ENCODE measurements at places on chromosomes 5 and 9.

GRCh38 chr9:4680750-4681149 lies 1.4 kb downstream of the CDC37L1 start:
- DNase-seq = no peak

- no peak for DNase-seq
Observed at GRCh38 chr9:21580636-21581378, 98.7 kb upstream of the IFNE start.

DNA sequence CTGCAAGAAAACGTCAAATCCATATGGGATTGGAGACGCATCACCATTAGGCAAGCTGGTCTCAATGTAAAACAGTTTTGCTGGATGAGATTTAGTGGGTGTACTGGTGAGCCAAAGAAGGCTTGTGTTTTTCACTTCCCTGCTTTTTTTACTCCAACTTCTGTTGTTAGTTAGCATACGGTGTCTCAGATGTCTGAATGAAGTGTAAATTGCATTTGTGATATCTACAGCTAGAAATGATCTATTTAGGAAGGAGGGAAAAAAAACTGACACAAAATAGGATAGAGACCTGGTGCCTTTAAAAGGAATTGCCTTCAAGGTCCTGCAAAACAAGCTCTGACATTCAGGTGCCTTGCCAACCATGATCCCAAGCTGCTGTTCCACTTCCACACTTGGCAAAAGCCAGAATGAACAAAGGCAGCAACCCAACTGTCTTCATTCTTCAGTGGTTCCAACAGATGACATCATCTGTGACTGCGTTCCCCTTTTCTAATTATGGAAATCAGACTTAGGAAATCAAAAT lies 104.2 kb upstream of the RAI14 start:
- DNase-seq = no peak

DNA sequence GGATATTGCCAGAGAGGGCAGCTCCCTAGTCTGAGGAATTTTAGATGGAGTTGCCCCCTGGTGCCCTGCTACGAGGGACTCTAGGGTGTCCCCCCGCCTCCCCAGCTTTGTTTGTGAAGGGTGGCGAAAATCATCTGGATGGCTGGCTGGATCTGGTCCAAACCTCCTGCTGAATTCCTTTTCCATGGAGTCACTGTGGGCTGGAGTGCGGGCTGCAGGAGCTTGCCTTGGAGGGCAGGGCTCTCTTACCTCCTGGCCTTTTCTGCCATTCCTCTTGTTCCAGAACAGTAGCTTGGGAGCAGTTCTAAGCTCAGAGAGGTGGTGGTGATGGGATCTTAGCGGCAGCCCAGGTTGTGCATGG lies 2.1 kb downstream of the SYNPO start:
- no peak for DNase-seq

DNA sequence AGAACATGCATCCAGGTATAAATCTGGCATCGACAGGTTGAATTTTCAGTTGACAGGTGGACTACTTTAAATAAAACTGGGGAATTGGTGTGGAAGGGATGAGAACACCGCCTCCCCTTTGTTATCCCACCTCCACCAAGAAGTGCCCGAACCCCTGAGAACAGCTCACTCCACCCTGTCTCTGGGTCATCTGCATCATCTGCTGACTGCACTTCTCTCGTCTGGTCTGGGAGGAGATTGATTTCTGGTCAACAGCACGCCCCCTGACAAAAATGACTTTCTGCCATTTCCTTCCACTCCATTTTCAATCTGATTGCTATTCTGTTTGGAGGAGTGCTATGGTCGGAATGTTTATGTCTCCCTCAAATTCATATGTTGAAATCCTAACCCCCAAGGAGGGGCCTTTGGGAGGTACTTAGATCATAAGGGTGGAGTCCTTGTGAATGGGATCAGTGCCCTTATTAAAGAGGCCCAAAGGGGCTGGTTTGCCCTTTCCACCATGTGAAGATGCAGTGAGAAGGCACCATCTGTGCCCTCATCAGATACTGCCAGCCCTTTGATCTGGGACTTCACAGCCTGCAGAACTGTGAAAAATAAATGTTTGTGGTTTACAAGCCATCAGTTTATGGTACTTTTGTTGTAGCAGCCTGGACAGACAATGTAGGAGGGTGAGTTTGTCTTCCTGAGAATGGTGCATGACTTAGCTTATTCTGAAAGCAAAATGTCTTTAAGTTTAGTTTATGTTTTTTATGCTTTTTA lies 145.7 kb downstream of the EGFLAM start:
- no peak for DNase-seq

DNA sequence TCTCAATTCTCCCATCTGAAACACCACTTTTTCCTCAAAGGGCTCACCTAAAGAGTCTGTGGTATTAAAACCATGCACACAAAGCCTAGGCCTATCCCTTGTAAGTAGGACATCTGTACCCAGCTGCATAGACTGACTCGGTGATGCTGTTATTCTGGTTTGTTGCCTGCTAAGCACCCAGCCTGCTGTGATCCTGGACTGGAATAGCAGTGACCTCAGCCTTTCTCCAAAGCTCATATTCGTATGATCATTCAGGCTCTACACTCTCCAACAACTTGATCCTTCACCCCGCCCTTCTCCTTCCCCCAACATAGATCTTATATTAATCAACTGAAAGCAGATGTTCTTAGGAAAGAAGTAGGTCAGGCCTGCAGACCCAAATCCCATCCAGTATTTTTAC lies 81.4 kb upstream of the WWC1 start:
- no peak for DNase-seq

DNA sequence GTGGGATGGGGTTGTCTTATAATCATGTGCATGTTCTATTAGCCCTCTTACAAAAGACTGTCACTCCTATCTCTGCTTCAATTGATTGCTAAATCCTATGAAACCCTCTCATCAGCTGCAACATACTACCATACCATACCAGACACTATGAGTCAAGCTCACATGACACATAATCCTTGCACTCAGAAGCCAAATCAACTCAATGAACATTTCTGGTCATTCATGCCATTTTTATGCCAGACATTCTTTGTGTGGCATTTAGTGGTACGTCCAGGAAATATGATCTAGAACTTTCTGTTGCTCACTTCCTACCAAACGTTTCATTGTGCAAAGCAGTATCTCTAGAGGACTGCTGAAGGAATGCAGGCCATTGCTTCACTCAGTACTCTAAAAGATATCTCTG lies 159.2 kb upstream of the GNA14 start:
- DNase-seq = no peak

DNA sequence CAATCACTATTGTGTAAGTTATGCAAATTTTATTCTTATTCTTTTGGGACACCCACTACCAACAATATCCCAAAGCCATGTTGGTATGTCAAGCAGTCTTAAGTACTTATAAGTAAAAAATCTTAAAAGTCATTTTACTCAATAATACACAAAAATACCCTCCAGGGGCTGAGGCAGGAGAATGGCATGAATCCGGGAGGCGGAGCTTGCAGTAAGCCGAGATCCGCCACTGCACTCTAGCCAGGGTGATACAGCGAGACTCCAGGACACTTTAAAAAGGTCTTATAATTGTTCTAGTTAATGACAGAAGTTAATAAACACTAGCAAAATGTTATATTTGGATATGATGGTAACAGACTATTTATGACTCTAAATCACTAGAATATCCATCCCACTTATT lies 16.8 kb downstream of the CLINT1 start:
- DNase-seq = no peak

GRCh38 chr5:138273834-138274188 lies 610 bp downstream of the GFRA3 start:
- DNase-seq = no peak

GRCh38 chr5:135625486-135625885 lies 46.7 kb upstream of the CXCL14 start:
- no peak for DNase-seq

DNA sequence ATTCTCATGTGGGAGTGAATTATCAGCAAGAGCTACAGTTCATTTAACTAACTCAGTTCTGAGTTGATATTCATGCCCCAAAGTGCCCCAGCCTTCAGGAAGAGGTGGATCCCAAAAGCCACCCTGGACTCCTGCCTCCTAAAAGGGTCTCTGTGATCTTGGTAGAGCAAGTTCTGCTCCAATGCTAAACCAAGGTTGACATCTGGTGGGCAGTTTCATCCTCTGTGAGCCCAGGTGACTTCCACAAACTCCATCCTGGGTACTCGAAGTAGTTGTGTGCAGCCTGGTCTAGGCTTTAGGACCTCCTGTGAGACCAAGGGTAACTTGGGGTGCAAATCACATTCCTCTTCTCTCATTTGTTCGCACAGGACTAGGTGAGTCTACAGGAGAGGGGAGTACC lies 816.8 kb downstream of the MTRR start:
- no peak for DNase-seq

- no peak for DNase-seq
Observed at GRCh38 chr5:95223566-95224258, 61.2 kb downstream of the MCTP1 start.

- no peak for DNase-seq
Observed at GRCh38 chr9:131709771-131710431, 30.0 kb downstream of the RAPGEF1 start.

DNA sequence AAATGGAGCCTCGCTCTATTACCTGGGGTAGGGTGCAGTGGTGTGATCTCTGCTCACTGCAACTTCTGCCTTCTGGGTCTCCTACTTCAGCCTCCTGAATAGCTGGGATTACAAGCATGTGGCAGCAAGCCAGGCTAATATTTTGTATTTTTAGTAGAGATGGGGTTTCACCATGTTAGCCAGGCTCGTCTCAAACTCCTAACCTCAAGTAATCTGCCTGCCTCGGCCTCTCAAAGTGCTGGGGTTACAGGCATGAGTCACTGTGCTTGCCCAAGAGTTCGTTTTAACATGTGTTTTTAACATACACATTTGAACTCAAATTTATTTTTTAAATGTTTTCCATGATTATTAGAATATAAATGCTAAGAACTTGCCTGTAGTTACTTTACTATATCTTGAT lies 34.2 kb downstream of the MARCHF6 start:
- DNase-seq = no peak

DNA sequence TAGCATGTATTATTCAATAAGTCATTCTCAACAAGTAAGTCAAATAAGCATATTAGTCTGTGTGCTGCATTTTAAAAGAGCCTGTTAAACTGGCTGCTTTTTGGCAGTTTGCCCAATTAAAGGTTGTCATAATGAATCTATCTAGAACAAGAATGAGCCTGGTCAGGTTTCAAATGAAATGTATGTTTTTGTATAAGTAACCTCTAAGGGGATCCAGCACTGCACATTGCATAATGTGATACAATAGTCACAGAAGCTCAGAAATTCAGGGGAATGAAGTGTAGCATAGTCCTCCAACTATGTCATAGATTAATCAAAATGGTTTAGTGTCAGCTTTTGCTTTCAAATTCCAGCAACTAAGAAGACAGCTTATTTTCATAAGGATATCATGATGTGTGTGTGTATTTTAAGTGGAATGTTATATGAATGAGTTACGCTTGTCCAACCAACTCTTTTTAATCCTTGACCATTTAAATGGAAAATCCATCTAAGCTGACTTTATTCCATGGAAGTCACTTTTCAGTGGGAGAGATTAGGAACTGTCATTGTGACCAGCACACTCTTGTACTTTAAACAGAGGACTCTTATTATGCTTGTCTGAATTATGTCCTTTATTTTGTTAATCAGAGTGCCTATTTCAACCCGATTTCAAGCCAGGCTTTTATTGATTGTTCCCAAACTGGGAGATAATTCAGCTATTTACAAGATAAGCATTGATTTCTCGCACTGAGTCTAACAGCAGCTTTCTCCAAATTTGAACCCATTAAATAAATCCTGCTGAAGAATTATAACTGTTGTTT lies 283.9 kb upstream of the ADAMTSL1 start:
- no peak for DNase-seq

DNA sequence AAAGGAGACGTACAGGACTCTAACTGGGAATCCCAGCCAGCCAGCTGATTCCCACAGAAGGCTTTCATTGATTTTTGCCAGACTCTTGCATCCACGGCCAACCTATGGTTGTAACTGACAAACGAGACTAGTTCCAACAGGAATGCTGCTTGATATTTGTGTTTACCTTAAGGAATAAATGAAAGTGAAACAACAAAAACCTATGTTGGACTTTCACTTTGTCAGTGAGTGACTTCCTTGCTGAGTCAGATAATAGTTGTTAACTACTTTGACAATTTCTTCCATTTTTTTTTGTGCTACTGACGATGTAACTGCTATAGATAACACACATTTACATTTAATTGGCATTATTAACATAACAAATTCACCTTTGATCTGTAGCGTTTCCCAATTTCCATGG lies 63.4 kb upstream of the LRRTM2 start:
- DNase-seq = no peak

DNA sequence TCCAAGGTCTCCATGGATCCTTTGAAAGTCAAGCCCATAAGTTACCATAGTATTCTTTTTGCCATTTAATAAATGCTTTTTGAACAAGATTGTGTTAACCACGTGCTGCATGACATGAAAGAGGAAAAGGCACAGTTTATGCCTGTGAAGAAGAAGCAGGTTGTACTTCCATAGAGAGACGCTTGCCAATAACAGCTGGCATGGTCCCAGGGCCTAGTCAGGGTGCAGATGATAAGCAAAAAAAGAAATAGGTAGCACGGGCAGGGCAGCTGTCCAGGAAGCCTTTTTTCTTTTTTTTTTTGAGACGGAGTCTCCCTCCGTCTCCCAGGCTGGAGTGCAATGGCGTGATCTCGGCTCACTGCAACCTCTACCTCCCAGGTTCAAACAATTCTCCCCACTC lies 71.8 kb upstream of the CLINT1 start:
- no peak for DNase-seq

GRCh38 chr9:118100529-118101419 lies 396.6 kb downstream of the TLR4 start:
- no peak for DNase-seq

GRCh38 chr5:61328791-61329549 lies 3.1 kb upstream of the ZSWIM6 start:
- DNase-seq = no peak

DNA sequence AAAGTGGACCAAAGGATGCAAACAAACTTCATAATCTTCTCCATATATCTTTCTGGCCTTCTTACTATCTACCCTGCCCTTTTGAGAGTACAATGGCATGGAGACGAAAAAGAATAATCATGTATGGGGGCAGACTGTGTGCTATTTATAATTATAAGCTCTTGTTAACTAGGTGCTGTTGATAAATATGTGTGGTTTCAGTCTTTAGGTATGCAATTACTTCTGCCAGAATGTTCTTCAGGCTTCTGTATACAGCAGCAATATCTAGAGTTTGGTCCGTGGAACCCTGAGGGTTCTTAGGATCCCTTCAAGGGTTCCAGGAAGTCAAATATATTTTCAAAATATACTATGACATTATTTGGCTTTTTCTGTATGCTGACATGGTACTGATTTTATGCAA lies 20.5 kb upstream of the PRR16 start:
- no peak for DNase-seq

DNA sequence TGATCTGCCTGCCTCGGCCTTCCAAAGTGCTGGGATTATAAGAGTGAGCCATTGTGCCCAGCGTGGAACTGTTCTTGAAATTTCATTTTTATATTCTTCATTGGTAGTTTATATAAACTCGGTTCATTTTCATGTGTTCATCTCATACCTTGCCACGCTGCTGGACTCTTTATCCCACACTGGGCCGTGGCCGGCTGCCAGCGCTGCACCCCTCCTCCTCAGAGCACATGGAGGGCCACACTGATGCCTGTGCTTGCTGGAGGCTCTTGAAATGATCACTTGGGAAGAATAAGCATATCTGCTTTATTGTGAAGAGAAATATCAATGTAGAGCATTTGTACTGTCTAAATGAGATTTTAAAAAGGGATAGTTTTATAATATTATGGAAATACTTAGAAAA lies 69.5 kb downstream of the EHMT1 start:
- no peak for DNase-seq
